Left renal pelvis (tissue), 4 donors: ENCODE measurements at places on chromosomes 12 and 14.

GRCh38 chr14:29900609-29901350 is 26.9 kb downstream of the PRKD1 start:
- no peak for DNase-seq

- no peak for DNase-seq
Measured at GRCh38 chr14:40368314-40368713, 936.1 kb upstream of the FBXO33 start.

- DNase-seq, result no peak
Measured at GRCh38 chr14:53110096-53110495, 43.0 kb downstream of the DDHD1 start.

DNA sequence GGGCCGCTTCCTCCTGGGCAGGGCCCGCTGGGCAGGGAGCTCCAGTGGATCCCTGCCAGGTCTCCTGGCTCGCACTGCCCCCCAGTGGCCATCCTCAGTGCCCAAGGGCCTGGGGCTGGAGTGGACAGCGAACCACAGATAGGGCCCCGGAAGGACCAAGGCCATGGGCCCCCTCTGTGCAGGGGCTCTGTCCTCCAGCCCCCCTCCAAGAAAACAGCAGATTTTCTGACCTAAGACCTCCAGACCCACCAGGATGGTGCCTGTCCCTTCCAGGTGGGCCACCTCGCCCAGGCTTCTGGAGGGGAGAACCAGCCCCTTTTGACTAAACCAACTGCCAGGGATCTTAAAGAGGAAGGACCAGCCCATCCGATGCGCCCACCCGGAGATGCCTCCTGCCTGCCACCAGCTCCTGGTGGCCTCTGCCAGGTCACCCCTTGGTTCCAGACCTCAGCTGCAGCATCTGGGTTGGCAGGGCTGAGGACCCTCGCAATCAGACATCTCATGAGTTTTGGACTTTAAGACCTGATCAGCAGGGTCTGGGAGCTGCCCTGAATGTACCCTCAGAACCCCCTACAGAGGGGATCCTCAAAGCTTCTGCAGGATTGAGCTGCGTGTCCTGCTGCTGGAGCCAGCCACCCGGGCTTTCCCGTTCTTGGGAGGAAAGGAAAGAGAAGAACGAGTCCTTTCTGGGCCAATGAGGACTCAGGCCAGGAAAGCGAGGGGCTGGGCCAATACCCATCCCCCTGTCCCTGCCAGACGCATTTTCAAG is 325.8 kb upstream of the DIO3 start:
- no peak for DNase-seq

GRCh38 chr12:39972119-39972518 is 133.8 kb downstream of the SLC2A13 start:
- no peak for DNase-seq

- peak; percentile 5 for DNase-seq
Measured at GRCh38 chr12:43444940-43445564, 107.0 kb downstream of the ADAMTS20 start.

DNA sequence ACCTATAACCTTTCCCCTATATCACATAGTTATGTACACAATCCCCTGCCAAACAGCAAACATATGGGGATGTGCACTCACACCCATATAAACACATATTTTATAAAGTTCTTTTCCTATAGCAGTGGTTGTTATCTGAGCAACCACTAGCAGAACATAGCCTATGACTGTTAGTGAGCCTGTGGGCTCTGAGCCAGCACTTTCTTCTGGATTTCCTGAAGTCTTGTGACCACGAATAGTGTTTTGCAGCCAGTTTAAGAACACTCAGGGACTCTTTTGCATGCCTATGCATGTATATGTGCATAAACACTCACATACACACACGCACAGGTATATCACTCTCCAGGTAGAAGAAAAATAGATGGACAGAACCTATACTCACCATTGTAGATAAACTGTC is 17.1 kb downstream of the TESPA1 start:
- no peak for DNase-seq

DNA sequence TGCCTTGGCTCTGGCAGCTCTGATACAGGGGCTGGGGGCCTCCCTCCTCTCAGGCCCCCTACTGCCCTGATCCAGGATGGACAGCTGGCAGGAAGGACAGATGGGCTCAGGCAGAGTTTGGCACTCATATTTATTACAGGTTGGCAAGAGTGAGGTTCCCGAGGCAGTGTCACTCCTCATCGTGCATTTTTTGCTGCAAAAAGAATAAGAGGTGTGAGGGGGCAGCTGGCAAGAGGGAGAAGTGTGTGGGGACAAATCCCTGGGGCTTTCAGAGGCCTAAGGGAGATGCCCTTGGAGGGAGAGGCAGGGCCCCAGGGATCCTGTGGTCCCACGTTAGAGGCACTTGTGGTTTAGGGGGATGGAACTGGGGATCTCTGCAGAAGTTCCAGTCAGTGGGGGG is 5.0 kb downstream of the CMTM5 start:
- no peak for DNase-seq

GRCh38 chr14:68741477-68741791 is 51.4 kb downstream of the ZFP36L1 start:
- DNase-seq, result no peak

DNA sequence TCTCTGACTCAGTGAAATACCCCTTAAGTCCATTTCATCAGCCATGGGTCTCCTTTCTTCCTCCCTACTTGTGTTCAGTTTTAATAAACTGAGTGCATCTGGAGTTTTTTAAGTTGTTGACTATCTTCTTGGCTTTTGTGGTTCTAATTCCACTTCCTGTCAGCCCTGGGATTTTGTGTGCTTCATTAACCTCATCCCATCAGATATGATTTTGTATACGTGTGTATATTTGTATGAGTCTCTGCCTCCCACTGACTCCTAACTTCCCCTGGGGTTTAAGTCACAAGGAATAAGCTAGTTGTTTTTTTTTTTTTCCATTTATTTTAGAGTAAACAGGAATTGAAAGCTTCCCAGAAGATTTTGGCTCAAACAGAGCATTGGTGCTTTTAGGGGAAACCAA is 62.7 kb downstream of the TTLL5 start:
- no peak for DNase-seq

DNA sequence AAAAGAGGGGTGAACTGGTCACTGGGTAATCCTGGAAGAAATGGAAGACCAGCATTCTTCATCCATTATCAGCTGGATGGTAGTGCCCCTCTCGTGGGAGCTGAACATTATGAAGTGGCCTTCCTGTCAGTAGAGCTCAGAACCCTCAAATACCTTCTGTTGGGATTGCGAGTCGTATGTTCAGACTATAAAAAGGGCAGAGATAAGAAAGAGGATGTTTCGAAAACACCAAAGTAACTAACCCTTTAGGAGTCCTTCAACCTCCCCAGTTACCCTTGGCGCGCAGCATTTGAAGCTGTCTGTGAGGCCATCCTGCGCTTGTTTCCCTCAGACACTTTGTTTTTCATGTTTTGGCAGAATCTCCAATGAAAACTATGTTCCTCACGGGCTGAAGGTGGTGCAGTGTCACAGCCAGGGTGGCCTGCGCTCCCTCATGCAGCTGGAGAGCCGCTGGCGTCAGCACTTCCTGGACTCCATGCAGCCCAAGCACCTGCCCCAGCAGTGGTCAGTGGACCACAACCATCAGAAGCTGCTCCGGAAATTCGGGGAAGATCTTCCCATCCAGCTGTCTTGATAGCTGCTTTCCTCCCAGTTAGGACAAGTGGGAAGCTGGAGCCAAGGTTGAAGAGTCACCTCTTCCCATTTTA is 19.3 kb upstream of the GALNT16 start:
- DNase-seq, result no peak

- DNase-seq, result no peak
Measured at GRCh38 chr14:97726676-97727075, 929.5 kb downstream of the VRK1 start.

DNA sequence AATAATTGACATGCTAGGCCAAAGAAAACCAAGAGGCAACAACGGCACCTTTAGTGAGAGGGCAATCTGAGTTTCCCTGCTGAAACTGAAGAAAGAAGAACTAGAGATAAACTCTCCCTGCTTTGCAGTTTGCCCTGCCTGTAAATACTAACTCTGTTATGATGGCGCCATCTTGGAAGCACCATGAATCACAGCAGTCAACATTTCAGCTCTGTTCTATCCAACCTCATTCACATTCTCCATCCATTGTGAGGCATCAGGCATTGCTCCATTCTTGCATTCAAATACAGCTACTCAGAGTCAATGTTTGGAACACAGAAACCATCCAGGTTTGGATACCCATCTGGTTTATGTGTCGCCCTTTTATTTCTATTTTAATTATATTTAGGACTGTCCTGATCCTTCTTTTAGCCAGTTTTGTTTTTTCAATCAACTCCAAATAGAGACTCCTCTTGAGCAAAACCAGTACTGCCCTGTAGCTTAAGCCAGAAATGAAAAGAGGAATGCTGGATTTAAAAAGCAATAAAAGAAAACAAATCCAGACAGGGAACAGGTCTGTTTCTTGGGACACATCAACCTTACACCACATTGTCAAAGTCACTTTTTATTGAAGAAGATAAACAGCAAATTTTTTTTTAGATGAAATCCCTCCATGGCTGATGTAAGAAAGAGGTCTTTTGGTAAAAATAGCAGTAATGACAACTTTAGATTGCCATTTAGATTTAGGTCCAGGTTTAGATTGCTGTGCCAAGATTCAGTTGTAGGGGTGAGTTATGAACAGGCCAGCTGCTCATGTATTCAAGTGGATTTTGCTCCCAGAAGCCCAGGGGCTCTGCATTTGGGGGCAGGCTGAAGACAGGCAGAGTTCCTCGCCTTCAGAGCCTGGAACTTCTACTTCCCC is 33.3 kb upstream of the PPM1A start:
- no peak for DNase-seq

DNA sequence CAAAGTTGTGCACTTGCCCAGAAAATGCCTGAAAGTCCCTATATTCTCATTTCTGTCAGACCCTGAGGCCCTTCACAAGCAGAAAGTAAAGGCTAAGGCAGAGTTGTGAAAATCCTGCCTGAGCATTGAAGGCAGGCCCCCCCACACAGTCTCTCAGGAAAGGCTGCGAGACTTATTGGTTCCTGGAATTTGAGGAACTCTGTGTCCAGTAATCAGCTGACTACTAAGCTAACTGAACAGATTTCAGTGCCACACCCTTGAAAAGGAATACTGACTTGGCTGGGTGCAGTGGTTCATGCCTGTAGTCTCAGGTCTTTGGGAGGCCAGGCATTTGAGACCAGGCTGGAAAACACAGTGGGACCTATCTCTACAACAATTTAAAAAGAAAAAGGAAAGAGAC is 21.1 kb upstream of the PPP2R5E start:
- no peak for DNase-seq

- DNase-seq, result no peak
Measured at GRCh38 chr12:30964896-30965612, 38.5 kb downstream of the TSPAN11 start.

GRCh38 chr14:90496379-90496778 is 99.5 kb downstream of the CALM1 start:
- DNase-seq, result no peak

DNA sequence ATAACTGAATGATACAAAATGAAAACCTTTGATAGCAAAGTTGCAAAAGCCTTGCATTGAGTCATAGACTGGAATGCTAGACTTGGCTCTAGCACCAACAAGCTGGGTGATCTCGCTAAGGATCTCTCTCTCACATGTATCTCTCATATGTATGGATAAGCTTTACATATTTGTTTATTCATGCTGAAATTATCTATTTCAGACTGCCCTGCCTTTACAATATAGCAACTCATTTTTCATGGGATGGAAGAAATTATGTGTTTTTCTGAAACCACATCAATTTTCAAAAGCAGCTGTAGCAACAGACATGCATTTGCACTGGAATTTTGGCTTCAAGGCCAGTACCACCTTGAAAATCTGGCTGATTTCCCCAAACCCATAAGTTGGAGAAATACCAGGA is 11.4 kb downstream of the RERG start:
- DNase-seq, result no peak

DNA sequence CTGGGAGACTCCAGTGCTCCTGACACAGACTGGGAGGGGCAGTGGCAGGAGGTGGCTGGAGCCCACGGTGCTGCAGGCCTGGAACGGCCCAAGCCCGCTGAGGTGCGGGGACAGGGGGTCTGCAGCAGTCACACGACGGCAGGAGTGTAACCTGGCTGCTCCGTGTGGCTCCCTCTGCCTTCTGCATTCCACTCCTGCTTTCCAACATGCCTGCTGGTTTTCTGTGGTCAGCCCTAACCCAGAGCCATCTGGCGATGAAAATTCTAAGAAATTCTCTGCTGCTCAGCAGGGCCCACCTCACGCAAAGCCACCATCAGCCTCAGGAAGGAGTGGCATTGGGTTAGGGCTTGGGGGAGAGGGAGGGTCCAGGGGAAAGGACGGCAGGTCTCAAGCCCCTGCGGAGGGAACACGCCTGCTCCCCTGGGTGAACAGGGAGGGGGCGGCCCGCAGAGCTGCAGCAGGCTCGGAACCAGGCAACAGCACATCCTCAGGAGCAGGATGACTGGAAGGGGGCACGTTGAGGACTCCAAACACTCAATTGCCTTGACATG is 5.0 kb upstream of the FBRSL1 start:
- DNase-seq, result no peak

- DNase-seq, result no peak
Measured at GRCh38 chr12:65609359-65609771, 214.9 kb upstream of the HMGA2 start.

- no peak for DNase-seq
Measured at GRCh38 chr14:33602396-33602795, 348.5 kb downstream of the EGLN3 start.

- DNase-seq, result no peak
Measured at GRCh38 chr12:82174383-82174782, 183.8 kb downstream of the CCDC59 start.

GRCh38 chr12:52418576-52419110 is 12.5 kb upstream of the KRT82 start:
- no peak for DNase-seq

DNA sequence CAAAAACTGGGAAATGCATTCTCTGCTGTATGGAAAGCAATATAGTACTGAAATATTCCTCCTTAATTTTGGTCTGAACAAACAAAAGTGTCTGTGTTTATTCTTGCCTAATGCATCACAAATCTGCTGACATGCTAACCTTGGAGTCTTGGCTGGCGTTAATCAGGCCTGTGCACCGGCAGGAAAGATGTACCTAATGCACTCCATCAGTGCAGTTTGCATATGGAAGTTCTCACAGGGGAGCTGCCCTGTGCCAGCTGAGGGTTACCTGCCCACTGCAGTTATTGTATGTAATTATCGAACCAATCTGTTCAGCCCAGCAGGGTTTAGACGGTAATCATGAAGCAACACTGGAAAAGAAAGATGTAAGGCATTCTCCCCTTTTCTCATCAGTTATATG is 76.9 kb downstream of the VRK1 start:
- no peak for DNase-seq

DNA sequence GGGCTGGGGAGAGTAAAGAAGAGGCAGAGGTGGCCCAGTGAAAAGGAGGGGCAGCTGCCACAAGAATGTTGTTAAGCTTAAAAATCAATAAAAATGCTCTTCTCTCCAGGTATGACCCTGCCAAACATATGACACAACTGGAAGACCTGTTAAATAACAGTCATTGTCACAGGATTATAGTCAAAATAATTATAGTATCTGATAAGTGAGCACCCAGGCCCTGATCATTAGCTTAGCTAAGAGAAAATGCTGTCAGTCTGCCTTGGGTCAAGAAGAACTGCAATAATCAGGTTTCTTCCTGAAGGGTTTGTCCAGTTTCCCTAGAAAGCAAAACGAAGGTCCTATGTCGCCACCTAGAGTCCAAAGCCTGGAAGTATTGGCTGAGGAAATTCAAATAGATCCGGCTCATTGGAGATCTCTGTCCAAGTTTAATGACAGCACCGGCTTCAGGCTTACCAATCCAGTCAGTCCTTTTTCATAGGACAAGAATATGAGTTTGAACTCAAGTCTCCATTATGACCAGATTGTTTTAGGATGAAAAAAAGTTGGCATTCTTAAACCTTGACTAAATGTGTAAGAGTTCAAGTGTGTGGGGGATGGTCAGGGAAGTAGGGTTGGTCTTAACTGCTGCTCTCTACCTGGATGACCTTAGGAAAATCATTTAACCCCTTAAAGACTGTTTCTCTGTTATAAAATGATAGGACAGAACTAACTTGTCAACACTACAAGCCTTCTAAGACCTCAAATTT is 22.5 kb upstream of the NKX2-8 start:
- DNase-seq, result peak; percentile 54
